ENCODE measurements at places on chromosomes 5 and 9. TPM values are rescaled to one million over a fixed set of nuclear protein-coding genes. Genes with fewer than 3 reads are reported as not detected.

INSL6 gene
- not detected for total RNA-seq

FAM81B gene
- total RNA-seq = 8.6 TPM

SH3GL2 gene
- total RNA-seq = 0.71 TPM

MARCOL gene
- total RNA-seq = not detected

All from left cardiac atrium (tissue), 4 donors.